T-cell (primary cell): ENCODE measurements at places on chromosomes 6 and 20. TPM values are rescaled to one million over a fixed set of nuclear protein-coding genes. Genes with fewer than 3 reads are reported as not detected.
A peak's percentile ranks its signal among the peaks of the same experiment; 100 is the strongest.

The RAET1L gene
- not detected for total RNA-seq

GRCh38 chr6:16333580-16333979, 95.2 kb downstream of the GMPR start:
- DNase-seq, result no peak

GRCh38 chr6:84804720-84805119, 40.3 kb upstream of the TBX18 start:
- no peak for DNase-seq

GRCh38 chr20:46308258-46309157, at the start of gene CDH22:
Gene CDH22 (minus strand): TSS chr20:46308498. CDS start chr20:46251294, 57,204 bp downstream.
- no peak for DNase-seq

- no peak for DNase-seq
These were observed 117.4 kb downstream of the ZFAND3 start for GRCh38 chr6:37936906-37937305.

DNA sequence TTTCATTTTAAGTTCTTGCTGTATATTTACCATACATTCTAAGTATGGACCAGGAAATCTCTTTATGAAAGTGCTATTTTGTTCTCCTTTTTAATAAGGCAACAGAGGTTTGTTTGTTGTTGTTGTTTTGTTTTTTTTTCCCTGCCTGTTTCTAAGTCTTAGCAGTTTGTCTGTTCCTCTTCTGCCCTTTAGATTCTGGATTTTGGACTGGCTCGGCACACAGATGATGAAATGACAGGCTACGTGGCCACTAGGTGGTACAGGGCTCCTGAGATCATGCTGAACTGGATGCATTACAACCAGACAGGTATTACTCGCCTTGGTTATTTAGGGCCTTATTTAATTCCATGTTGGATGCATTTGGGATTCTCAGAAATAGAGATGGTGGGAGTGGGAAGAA, 48.0 kb downstream of the MAPK14 start:
- DNase-seq, result no peak

GRCh38 chr6:131949620-131949908, 1.6 kb downstream of the CCN2 start:
- no peak for DNase-seq

GRCh38 chr6:166499350-166500163, 86.9 kb downstream of the RAMACL start:
- DNase-seq, result no peak

The PNPLA1 gene
- total RNA-seq, result 0.20 TPM

- no peak for DNase-seq
These were observed 1.1 kb downstream of the BAG2 start for GRCh38 chr6:57173056-57173885.

DNA sequence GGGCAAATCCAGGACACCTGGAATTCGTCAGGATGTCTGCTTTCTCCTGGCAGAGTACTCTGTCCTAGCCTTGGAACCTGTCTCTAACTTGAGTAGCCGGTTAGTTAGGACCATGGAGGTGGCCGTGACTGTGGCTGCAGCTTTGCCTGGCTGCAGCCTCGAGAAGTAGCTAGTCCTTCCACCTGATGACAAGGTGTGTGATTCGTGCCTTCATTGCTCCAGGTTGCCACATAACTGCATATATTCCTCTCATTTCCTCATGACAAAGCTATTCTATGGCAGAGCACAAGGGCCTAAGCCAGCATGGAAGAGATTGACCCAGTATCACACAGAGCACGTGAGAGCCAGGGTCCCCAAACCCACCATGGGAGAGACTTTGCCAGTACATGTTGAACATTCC, 39.8 kb upstream of the KIF25 start:
- DNase-seq, result no peak

The PKIB gene
- 1.1 TPM for total RNA-seq

DNA sequence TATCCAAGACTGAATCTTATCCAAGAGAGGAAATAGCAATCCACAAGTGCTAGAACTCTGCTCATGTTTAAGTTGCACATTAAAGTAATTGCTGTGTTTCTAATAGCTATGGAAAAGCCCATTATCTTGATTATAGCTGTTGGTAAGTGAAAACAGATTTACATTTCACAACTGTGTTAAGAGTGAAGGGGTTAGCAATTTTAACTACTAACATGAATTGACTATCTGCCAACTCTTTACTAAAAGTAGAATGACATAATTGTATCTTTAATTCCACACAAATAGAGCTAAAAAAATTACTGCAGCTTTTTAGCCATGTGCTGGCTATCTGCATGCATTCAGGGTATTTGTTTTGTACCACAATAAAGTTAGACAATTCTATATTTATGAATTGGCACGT, 277.9 kb upstream of the IRAK1BP1 start:
- no peak for DNase-seq

- DNase-seq, result no peak
These were observed 54.9 kb downstream of the CDH22 start for GRCh38 chr20:46253391-46253790.

DNA sequence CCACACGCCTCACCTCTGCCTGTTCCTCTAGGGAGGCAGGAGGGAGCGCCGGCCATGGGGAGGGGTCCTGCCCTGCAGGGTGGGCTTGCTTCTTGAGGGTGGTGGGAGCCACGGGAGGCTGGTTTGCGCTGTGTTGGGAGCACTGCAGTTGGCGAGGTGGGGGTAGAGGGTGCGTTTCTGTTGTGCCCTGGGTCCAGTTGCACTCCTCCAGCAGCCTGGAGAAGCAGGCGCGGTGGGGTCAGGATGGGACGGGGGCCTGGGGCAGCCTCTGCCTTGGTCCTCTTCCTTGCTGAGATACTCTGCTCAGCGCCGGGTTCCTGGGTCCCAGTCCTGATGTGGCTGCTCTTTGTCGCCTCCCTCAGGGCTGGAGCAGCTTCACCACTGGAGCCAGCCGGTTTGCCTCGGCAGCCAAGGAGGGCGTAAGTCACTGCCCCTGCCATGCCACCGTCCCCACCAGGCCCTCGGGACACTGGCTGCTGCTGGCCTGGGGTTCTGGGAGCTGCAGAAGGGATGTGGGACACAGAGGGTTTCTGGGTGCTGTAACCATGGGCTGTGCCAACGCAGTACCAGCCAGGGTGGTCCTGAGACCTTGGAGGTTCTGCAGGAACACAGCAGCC, 8.4 kb downstream of the ARFGAP1 start:
- no peak for DNase-seq

DNA sequence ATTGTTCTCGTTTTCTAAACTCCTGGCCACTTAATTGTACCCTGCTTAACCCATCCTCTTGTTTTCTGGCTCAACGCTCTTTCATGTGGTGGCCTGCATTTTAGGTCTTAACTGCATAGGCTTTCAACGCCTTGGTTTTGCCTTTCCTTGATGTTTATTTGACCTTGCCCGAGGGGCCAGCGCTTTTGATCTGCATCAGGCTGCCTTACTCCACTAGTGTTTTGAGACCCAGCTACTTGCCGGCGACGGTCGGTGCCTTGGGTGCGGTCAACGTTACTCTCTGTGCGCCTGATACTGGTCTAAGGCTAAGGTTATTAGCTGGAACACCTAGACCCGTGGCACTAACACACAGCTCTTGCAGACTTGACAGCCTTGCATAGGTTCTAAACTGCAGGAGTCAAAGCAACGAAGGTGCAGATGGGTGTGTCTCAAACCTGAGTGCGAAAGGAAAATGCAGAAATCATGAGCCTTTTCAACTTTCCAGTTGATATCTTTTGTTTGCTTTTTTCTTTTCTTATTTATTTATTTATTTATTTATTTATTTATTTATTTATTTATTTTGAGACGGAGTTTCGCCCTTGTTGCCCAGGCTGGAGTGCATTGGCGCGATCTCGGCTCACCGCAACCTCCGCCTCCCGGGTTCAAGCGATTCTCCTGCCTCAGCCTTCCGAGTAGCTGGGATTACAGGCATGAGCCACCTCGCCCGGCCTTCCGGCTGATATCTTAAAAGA, 138.8 kb downstream of the HFE start:
- DNase-seq, result no peak

- DNase-seq, result peak; percentile 15
These were observed 716 bp downstream of the SHPRH start for GRCh38 chr6:145963216-145964068.

DNA sequence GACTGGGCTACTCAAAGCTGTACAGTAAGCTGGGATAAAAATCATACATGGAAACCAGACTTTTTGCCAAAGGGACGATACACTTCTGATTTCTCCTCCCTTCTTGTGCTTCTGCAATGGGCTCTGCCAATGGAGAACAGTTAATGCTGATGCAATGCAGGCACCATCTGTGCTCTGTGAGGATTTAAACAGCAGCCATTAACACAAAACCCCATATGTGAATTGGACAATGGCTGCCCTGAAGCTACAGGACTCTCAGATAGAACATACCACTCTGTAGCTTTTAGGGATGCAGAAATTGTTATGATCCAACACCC, 71.9 kb downstream of the GJA10 start:
- DNase-seq, result no peak

DNA sequence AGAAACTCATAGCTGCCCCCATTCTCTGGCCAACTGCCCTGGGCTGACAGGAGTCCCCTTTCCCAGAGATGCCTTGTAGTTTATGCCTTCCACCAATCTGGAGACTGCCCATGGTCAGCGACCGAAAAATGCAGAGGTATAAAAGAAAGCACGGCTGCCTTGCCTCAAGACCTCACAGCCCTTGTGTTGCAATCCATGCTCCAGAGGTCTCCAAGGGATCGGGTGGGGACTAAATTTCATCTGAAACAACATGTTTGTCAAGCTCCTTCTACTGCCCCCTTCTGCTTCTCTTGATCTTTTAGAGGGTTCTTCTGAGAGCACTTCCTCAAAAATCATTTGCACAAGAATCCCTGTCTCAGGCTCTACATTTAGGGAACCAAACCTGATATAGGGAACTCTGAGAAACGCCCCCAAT, 128.8 kb downstream of the PLCB1 start:
- DNase-seq, result no peak

The CDH4 gene
- total RNA-seq, result 0.64 TPM

DNA sequence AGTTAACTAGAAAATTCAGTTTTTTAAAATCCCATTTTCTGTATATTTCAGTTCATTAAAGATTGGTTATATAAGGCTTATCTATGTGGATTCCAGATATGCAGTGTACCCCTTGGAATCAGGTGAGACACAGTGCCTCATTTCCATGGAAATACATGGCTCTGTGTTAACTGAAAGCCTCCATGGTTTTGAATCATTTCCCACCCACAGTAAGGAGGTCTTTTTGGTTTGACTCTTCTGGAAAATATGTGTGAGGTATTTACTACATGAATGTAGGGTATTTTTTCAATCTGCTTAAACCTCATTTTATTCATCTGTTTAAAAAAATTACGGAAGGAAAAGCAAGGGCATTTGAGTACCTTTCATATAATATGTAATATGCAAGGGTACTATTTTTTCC, 25.5 kb downstream of the RNF144B start:
- DNase-seq, result no peak

- no peak for DNase-seq
These were observed 220.2 kb downstream of the ATXN1 start for GRCh38 chr6:16540804-16541752.
